ENCODE measurements at places on chromosomes 16 and 17.

- peak; percentile 60 for DNase-seq
Measured at GRCh38 chr17:27345141-27345904, 51.4 kb downstream of the WSB1 start.

- no peak for DNase-seq
Measured at GRCh38 chr17:77327181-77327565, 186.4 kb downstream of the SEC14L1 start.

GRCh38 chr17:19935169-19935568 lies 42.5 kb downstream of the AKAP10 start:
- no peak for DNase-seq

DNA sequence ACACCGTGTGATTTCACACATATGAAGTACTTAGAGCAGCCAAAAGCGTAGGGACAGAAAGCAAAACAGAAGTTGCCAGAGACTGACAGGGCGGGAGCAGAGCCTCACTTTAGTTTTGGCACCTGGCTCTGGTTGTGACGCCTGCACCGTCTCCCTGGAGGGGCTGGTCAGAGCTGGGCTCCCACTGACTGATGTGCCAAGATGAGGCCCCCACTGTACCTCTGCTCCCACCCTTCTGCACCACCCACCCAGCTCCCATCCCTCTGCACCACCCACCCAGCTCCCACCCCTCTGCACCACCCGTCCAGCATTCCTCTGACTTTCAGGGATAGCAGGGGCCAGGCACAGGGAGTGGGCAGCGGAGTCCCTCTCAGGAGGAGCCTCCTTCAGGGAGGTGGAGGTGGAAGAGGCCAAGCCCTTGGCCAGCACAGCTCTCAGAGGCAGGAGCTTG lies 3.2 kb upstream of the PRSS21 start:
- DNase-seq, result no peak

DNA sequence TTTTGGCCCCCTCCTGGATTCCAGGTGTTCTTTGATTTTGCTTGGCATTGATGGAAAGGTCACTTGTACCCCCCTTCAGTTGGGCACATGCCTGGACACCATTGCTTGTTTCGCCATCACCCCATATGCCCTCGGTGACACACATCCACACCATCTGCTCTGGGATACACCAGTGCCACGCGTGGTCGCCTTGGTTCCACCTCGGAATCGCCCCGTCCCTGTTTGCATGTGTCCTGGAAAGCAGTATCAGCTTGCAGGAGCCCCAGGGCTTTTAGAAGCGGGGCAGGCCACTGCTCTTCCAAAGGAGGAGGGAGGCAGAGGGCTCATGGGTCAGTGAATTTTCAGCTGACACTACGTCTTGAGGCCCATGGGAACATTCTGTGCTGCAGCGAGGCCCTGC lies 607.9 kb downstream of the KCNJ18 start:
- no peak for DNase-seq

GRCh38 chr16:85592700-85593493 lies 20.2 kb upstream of the GSE1 start:
- DNase-seq, result no peak

DNA sequence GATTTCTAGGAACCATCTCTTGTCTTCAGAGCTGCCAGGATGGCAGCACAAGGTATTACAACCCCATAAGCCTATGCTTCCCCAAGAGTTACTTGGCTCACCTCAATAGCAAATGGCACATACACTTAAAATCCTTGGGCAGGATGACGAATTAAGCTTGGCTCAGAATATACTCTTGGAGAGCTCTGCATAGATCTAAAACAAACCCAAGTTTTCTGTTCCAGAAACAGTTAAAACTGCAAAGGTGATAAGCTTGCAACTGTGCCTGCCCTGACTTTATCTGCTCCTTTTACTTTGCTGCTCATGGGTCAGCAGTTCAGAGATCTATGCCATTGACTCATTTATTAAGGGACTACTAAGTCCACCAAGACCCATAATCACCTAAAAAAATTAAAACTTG lies 26.1 kb downstream of the XPO6 start:
- DNase-seq, result no peak

DNA sequence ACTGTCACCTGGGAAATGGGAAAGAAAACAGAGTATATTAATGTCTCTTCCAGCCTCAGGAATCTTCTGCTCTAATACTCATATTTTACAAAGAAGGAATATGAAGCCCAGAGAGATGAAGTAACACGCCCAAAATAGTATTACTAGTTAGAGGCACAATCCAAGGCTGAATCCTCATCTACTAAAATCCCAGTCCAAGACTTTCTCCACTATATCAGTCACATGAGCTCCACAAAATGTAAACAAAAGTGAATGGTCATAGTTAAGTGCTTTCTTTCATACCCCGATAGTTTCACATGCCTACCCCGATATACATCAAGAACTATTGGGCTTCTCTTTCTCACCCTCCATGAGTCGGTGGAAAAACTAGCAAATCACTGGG lies 965 bp downstream of the INTS2 start:
- no peak for DNase-seq

DNA sequence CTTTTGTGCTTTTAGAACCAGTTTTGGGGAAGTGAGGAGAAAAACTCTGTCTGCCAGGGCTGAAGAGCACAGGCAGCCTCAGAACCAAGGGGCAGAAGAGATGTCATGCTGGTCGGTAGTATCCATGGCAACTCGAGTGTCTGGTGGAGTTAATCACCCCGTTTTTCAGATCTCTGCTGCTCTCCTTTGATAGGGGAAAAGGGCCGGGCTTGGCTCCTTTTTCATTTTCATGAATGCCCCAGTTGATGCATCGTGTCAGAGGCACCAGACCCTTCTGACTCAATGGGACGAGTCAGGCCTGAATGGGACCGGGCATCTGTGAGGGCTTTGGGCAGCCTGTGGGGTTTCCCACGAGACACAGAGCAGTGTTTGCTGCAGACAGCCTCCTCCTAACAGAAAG lies 304.6 kb downstream of the ABCC12 start:
- DNase-seq, result no peak

- DNase-seq, result no peak
Measured at GRCh38 chr16:70753228-70753627, 47.7 kb downstream of the VAC14 start.

- DNase-seq, result no peak
Measured at GRCh38 chr16:71254832-71255525, 24.5 kb upstream of the HYDIN start.

GRCh38 chr17:81870131-81870980 lies 781 bp downstream of the ARHGDIA start:
- DNase-seq, result peak; percentile 41

- DNase-seq, result no peak
Measured at GRCh38 chr16:56417138-56417537, 8.2 kb downstream of the AMFR start.

DNA sequence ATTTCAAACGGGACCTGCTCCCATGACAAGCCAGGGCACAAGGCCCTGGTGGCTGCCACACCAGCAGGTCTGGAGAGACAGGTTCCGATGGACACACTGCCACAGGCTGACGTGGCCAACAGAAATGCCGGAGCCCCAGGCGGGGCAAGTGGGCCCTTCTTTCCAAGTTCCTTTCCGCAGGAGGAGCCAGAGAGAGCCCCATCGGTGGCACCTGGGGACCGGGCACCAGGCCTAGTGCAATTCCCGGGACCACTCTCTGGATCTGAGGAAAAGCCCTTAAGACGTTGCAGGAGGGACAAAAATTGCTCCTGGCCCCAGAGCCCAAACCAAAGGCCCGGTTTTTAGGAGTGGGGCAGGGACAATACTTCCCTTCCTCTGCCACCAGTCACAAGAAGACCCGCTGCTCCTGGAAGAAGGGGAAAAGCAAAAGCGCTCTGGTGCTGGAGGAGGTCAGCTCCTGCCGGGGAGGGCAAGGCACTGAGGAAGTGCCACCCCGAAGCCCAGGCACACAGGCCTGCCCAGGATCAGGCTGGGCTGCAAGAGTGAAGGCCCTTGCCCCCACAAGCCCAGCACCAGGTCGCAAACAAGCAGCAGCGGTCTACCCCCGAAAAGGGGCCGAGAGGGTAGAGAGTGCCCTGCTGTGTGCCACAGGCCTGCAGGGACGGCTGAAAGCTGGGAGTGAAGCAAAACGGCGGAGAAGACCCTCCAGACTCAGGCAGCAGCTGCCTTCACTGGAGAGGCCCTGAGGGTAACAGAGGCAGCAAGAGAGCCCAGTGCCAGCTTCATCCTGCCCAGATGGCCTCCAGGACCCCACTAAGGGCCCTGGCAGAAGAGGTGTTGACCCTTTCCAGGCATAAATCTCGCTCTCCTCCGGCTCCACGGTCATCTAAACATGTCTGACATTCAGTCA lies 29.1 kb downstream of the MAP1LC3B start:
- DNase-seq, result no peak

- no peak for DNase-seq
Measured at GRCh38 chr16:14497245-14498082, 132.6 kb downstream of the PARN start.

DNA sequence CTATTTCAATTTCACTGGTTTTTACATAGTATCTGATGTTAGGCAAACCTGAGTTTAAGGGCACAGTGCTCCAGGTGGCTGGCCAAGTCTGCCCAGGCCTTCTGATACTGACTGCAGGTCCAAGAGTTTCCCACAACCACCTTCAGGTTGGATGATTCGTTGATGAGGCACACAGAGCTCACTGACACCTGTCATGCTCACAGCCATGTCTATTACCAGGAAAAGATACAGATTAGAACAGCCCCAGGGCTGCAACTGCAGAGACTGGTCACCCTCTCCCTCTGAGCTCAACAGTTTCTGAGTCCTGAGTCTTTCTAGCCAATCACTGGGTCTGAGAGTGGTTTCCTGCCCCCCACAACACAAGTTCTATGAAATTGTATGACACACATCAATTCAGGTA lies 37.2 kb downstream of the MEAK7 start:
- DNase-seq, result no peak

GRCh38 chr17:45437465-45438283 lies 5.0 kb upstream of the ARHGAP27 start:
- DNase-seq, result no peak

- DNase-seq, result no peak
Measured at GRCh38 chr17:68981288-68981687, 26.1 kb upstream of the ABCA8 start.

DNA sequence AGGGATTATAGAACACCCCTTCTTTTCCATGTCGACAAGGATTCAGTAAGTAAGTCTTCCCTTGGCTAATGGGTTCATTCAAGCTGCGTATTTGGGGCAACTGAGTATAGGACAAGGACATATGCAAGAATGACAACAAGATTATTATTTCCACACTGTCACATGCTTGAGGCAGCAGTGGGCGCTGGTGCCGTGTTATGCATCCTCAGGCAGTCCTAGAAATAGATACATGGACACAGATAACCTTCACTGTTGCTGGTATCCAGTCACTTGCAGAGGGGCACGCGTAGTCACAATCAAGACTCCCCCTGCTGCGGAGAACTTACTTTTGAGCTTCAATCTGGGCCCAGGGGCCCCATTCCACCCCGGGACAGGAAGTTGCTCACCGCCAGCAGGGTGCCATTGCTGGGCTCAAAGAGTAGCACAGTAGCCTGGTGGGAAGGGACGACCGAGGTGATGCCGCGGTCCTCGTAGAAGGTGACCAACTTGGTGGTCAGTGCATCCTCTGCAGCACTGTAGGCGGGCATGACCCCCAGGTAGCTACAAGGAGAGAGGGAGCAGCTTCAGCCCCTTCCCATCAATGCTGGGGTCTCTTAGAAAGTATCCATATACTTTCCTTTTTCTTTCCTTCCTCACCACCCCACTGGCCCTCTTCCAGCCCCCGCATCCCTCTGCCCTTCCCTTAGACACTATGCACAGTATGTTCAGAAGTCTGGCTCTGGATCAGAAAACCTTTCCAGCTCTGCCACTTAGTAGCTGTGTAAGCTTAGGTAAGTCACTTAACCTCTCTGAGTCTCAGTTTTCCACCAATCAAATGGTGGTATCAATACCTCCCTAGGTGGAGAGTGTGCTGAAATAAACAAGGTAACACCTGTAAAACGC lies 804 bp downstream of the CRYM start:
- DNase-seq, result no peak

DNA sequence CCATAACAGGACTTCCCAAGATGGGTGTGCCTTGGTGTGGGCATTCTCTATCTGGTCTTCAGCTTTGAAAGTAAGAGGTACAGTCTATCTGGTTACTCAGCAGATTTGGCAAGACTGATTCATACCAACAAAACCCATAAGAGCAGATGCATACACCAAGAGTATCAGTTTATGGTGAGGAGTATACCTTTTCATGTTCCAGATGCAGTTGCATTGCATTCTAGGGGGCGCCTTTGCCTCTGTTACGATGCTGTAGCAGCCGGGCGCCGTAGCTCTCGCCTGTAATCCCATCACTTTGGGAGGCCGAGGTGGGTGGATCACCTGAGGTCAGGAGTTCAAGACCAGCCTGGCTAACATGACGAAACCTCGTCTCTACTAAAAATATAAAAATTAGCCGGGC lies 31.1 kb upstream of the CARMIL2 start:
- peak; percentile 7 for DNase-seq

DNA sequence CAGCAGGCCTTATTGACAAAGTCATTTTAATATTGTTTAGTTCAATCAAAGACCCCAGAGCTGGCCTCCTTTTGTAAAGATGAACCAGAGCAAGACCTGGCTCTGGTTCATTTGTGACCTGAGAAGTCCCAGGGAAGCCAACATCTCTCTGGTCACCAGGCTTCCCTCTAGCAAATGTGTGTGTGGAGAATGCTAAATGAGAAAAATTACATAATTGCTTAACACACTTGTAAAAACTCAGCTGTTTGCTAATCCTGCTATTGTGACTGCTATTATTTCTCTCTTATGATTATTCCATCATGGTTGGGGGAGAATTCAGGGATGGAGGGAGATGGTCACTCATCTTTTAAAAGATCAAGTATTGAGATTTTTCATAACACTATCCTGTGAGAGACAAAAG lies 94.3 kb upstream of the CLEC3A start:
- no peak for DNase-seq

GRCh38 chr16:11689031-11689840 lies 21.0 kb downstream of the SNN start:
- no peak for DNase-seq

Data from nephron progenitor cell (in vitro differentiated cells).